ENCODE measurements at places on chromosomes 1 and 21. TPM values are rescaled to one million over a fixed set of nuclear protein-coding genes. Genes with fewer than 3 reads are reported as not detected.

DNA sequence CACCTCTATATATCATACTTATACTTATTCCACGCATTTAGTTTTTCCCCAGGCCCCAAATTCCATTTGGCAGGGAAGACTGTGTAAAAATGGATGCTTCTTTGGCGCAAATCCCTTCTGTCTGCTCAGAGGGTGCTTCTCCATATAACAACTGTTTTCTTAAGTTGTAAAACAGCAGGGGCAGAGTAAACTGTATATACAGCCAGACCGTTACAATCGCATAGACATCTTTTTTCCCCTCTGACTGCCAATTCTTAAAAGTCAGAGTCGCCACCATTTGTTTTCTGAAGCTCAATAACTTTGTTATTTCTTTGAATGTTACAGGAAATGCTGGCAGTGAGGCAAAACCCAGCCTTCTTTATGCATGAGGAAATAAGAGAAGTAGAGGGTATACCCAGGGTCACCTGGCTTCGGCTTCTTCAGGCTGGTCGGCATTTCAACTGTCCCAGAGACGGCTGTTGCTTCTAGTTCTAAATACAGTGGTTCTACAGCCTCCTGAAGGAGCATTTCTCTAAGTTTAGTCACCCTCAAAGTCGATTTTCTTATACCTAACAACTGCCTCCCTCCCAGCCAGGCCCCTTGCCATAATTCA is 188.4 kb downstream of the CLIC6 start:
- H3K4me3 ChIP-seq, result no peak overlapping the region
- H3K27ac ChIP-seq, result no peak overlapping the region
- H3K4me1 ChIP-seq, result no peaks in the 10 kb centered on the region
- H3K36me3 ChIP-seq, result peaks cover 7% of the 10 kb centered on the region

DNA sequence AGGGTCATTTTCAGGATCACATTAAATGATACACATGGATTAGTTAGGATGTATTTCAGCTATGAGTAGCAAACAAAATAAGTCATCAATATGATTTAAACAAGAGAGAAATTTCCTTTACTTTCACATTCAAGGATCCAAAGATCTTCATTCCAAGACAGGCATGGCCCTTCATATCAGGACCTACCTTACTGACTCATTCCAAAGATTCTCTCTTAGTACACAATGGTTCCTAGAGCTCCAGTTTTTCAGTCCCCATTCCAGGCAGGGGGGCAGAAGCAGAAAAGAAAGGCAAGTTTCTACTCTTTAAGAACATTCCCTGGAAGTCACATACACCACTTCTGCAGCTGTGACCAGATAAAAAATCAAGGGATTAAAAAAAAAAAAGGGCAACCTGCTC is 23.7 kb downstream of the RGS2 start:
- no peak overlapping the region for H3K27ac ChIP-seq
- H3K36me3 ChIP-seq, result no peaks in the 10 kb centered on the region
- H3K4me3 ChIP-seq, result no peak overlapping the region
- no peaks in the 10 kb centered on the region for H3K4me1 ChIP-seq
- DNase-seq, result no peak

GRCh38 chr1:17120481-17120877 is 1.2 kb upstream of the PADI2 start:
- H3K4me1 ChIP-seq, result peaks cover 54% of the 10 kb centered on the region
- H3K27ac ChIP-seq, result peak overlapping the region; percentile 77
- H3K27me3 ChIP-seq, result no peaks in the 10 kb centered on the region
- H3K4me3 ChIP-seq, result no peak overlapping the region
- H3K36me3 ChIP-seq, result no peaks in the 10 kb centered on the region

DNA sequence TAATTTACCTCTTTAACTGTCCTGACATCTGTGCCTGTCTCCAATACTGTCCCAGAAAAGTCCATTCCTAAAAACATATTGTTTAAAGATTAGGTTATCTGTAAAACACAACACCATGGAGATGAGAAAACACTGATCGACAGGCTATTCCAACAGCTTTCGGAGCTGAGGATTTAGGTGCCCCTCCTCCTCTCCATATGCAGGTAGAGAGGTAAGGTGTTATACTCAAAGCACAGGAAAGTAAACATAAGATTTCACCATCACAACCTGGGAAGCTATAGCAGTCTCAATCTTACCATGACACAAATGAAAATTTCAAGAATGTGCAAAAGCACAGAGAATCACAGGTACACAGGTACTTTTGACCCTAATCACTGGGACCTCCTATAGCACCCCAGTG is 60.9 kb upstream of the RASAL2 start:
- H3K36me3 ChIP-seq, result no peaks in the 10 kb centered on the region
- H3K27me3 ChIP-seq, result no peaks in the 10 kb centered on the region
- DNase-seq, result no peak
- H3K4me1 ChIP-seq, result peaks cover under 1% of the 10 kb centered on the region

- H3K4me3 ChIP-seq, result no peak overlapping the region
- H3K36me3 ChIP-seq, result no peaks in the 10 kb centered on the region
- H3K27ac ChIP-seq, result no peak overlapping the region
- no peaks in the 10 kb centered on the region for H3K4me1 ChIP-seq
Measured at GRCh38 chr21:31514598-31514997, 144.9 kb upstream of the SOD1 start.

Gene TTC22
- total RNA-seq, result 0.10 TPM

Gene TNFAIP8L2
- total RNA-seq, result not detected
